Naive B cell (primary cell): ENCODE measurements at places on chromosomes 2 and 18.

DNA sequence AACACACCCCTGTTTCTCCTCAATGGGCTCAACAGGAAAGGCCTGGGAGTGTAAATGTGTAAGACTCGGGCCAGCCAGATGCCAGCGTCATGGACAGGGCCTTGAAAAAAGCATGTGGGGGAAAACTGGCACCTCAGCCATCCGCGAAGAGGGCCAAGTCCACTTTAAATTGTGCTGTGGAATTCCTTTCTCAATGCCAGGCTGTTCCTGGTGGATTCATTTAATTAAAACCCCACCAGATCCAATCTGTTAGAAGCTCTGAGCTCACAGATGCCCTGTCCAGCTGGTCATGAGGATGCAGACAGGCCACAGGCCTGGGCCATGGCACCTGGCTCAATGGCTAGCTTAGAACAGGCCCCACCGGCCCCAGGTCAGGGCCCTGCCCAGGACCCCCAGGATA, 24.8 kb downstream of the KCNK3 start:
- DNase-seq, result no peak

- DNase-seq, result no peak
These were observed 82.2 kb downstream of the ASAP2 start for GRCh38 chr2:9288681-9289338.

- no peak for DNase-seq
These were observed 133.2 kb downstream of the NCK2 start for GRCh38 chr2:105877945-105878344.

DNA sequence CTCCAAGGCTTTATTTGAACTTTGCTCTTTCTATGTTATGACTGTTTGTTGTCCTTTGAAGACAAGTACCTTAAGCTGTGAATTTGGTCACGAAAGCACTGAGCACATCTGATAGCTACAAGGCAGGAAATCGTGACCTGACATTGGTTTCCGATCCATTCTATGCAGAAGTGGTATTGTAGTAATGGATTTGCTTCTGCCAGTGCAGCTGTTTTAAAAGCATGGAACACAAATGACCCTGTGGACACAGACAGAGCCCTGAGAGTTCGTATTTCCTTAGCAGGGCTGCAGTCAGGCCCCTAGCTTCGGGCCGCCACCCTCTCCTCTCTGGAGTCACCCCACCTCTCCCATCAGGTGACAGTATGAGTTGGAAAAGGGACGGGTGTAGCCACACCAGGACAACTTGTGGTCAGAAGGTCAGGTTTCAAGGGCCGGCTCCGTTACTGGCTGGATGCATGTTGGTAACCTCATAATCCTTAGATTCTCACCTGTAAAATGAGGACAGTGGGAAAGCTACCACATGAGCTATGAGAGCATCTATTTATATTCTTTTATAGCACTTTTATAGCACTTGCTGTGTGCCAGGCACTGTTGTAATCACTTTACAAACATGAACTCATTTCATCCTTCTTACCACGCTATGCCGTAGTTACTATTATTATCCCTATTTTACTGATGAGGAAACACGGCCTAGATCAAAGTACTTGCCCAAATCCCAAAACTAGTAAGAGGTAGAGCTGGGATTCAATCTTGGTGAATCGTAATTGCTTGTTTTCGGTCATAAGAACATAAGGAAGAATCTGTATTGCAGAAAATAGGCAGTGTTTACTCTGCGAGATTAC, 70.2 kb downstream of the SPATS2L start:
- DNase-seq, result no peak

GRCh38 chr2:20868377-20868776, 45.5 kb upstream of the LDAH start:
- no peak for DNase-seq

DNA sequence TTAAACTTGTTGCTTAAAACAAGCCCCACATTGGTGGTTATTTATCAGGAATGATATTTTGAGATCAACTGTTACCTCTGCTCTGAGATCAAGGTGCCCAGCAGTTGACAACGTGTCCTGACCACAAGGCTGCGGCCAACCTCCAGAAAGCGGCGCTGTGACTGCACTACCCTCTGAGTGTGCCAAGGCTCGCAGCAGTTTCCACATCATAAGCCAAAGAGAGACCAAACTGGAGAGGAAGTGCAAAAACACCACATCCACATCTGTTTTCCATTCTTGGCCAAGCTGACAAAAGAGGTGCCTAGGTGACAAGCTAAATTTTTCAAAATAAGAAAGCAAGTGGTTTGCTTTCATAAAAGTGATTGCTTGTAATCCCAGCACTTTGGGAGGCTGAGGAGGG, 410.8 kb upstream of the POU3F3 start:
- DNase-seq, result no peak

- DNase-seq, result no peak
These were observed 398.9 kb downstream of the TRIB2 start for GRCh38 chr2:13115643-13116042.

GRCh38 chr2:179298666-179299065, 34.0 kb upstream of the SESTD1 start:
- DNase-seq, result no peak

GRCh38 chr2:23533338-23533695, 148.3 kb downstream of the KLHL29 start:
- no peak for DNase-seq

GRCh38 chr18:54389143-54389505, 31.4 kb downstream of the C18orf54 start:
- DNase-seq, result no peak

DNA sequence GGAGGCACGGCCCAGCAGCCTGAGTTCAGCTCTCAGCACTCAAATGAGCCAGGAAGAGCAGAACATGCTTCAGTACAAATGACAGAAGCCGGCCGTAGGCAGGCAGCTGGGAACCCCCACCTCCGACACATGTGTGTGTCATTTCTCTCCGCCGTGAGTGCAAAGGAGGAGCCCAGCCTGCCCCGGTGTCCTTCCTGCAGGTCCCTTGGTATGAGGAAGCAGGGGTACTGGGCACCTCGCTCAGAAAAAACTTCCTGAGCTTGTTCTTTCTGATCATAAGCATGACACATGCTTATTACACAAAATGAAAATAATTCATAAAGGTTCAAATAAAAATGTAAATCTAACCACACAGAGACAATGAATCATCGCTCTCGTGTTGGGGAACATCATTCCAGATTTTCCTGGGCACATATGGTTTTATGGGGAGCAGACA, 35.3 kb downstream of the KCNF1 start:
- no peak for DNase-seq

- DNase-seq, result no peak
These were observed 73.9 kb downstream of the KYNU start for GRCh38 chr2:142951190-142952007.

DNA sequence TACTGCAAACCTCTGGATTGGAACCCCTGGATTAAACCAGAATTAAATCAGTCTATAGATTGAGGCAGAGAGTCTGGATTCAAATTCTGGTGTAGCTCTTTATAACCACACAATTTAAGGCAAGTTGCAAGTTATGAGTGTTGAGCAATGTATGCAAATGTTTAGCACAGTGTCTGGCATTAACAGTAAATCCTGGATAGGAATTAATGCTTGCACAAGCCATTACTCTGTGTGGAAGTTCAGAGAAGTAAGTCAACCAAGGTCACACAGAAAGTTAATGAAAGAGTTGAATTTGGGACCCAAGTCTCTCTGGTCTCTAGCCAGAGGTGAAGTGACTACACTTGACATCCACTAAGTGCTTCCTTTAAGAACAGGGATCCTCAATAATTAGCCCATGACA, 2.0 kb upstream of the MARCO start:
- DNase-seq, result no peak

DNA sequence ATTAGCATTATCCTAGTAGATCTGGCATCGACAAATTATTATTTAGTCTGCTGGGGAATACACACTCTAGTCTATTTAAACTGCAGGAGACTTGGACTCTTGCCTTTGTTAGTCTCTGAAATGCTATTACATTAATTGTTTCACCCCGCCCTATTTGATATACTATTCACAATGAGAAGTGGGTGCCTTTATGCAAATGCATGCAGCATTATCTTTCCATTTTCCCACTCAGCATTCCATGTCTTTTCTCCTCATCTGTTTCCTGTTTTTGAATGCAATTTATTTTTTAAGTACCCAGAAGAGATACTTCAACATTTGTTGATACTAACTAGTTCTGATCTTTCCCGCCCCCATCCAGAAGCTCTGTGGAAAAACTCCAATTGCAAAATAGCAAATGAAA, 395.3 kb upstream of the NXPH2 start:
- DNase-seq, result no peak

GRCh38 chr18:51092117-51092516, 62.1 kb downstream of the SMAD4 start:
- no peak for DNase-seq

- no peak for DNase-seq
These were observed 34.2 kb downstream of the B4GALT6 start for GRCh38 chr18:31649978-31650719.

- peak; percentile 57 for DNase-seq
These were observed 67.2 kb downstream of the POLR1A start for GRCh38 chr2:86038291-86039081.
